ENCODE measurements at places on chromosomes 12 and 14.

DNA sequence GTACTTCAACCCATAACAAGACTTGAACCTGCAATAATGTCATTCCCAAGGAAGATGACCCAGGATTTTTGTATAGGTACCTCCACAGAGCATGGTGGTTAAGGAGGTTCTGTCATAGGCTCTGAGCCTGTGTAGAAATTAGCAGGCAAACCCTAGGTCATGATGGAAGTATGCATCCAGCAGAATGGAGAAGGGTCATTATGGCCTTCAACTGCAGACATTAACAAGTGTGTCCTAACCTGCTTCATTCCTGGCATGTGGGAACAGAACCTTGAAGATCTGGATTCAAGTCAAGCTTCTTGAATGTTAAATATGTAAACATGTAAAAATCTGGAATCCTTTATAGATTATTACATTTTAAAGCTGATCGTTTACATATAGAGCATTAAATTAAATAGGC lies 116.2 kb upstream of the SLC38A4 start:
- no peak for DNase-seq

DNA sequence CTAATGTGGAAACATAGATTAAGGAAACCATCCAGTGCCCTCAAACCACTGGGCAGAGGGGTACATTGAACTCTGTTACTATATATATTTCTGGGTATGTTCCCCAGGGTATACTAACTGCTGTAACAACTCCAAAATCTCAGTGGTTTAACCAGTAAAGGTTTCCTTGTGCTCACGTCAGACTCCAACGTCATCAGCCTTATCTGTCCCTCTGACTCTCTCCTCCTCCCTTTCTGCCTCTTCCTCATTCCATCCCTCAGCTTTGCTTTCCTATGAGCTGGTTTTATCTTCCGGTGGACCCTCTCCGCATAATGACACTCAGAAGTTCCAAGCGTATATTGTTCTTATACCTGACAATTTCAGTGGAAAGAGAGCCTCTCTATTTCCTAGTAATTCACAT lies 21.2 kb upstream of the SMCO2 start:
- DNase-seq, result no peak

- no peak for DNase-seq
These were observed 139.1 kb upstream of the PDZRN4 start for GRCh38 chr12:41049033-41049432.

DNA sequence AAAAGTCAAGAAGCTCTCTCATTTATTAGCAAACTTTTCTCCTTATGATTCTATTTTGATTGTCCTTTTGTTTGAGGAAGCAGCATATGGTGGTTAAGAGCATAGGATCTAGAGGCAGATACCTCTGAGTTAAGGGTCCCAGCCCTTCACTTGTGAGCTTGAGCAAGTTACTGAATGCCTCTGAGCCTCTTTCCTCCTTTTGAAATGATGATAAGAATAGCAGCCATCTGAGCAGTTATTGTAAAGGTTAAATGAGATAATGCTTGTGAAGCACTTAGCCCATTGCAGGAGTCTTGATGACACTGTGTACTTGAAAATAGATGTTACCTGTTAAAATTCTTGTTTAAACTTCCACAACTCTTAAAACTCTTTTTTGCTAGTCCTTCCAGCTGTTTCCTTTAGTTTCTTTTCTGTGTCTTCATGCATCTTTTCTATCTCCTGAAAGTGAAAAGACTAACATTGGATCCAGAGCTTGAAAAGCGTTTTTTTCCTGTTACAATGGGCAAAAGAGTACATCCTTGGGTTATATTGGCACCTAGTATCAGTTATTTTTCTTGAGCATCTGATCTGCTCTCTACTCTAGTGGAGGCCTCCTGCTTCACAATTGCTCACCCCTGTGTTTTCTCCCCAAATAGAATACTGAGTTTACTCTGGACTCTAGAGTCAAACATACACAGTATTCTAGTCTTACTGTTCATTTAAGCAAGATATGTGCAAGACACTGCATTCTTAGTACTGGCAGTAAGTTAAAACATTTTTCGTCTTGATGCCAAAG lies 3.1 kb downstream of the HIF1A start:
- DNase-seq, result no peak

DNA sequence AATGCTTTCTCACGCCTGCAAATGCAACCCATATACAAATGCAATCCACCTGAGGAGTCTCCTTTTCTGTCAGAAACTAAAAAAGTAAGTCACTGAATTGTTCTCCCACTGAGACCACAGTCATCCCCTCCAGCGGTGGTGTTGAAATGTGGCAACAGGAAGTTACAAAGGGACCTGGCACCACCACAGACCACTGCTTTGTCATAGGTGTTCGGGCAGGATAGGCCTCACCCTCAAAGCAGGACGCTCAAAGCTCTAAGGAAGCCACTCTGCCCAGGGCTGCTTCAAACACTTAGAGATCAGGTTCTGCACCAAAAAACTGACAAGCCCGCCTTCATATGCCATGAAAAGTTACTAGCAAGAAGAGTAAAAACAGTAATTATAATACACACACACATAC lies 11.3 kb downstream of the PHLDA1 start:
- peak; percentile 78 for DNase-seq

DNA sequence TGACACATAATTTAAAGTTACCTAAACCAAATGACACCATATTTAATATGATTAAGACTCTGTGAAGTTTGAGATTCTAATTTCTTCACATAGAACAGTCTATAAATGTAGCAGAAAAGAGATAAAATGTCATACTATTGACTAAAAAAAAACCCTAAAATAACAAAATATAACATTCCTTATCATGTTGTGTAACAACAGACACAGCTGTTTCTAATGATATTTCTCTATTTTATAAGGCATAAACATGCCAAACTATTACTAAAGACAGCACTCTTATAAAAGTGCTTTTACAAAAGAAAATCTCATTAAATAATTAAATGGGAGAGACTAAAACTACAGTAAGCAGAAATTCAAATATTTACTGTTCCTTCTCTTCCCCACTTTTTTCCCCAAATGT lies 49.4 kb downstream of the NOVA1 start:
- DNase-seq, result no peak

- DNase-seq, result no peak
These were observed 776 bp downstream of the BMP4 start for GRCh38 chr14:53955671-53956426.

DNA sequence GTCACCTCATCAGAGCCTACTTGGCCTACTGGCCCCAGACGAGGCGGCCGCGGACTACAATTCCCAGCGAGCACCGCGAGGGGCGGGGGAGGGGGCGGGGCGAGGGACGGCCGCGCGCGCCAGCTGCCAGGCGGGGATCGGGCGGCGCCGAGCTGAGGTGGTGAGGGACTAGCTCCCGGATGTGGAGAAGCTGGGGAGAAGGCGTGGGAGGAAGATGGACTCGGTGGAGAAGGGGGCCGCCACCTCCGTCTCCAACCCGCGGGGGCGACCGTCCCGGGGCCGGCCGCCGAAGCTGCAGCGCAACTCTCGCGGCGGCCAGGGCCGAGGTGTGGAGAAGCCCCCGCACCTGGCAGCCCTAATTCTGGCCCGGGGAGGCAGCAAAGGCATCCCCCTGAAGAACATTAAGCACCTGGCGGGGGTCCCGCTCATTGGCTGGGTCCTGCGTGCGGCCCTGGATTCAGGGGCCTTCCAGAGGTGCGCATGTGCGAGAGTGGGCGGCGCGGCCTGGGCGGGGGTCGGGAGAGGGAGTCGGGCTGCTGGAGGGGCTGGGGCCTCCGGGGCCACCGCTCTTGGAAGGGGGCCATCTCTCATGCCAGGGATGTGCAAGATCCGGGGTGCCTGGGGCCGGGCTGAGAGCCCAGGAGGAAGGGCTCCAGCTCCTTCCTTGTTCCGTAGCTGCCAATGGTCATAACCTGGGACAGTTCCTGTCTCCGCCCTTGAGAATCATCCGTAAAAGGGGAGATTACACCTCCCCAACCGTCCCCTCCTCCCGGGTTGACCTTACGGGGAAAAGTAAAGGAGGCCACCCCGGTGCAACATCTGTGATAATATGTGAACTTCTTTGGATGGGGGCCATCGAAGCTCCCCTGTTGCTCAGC lies at the start of gene CMAS:
TSS of gene CMAS (plus strand) at position 129 of the 878 bp plus-strand sequence. CDS start at position 215, 86 bp downstream.
- peak; percentile 72 for DNase-seq

- peak; percentile 22 for DNase-seq
These were observed 40.0 kb downstream of the OSBPL8 start for GRCh38 chr12:76519538-76519937.

DNA sequence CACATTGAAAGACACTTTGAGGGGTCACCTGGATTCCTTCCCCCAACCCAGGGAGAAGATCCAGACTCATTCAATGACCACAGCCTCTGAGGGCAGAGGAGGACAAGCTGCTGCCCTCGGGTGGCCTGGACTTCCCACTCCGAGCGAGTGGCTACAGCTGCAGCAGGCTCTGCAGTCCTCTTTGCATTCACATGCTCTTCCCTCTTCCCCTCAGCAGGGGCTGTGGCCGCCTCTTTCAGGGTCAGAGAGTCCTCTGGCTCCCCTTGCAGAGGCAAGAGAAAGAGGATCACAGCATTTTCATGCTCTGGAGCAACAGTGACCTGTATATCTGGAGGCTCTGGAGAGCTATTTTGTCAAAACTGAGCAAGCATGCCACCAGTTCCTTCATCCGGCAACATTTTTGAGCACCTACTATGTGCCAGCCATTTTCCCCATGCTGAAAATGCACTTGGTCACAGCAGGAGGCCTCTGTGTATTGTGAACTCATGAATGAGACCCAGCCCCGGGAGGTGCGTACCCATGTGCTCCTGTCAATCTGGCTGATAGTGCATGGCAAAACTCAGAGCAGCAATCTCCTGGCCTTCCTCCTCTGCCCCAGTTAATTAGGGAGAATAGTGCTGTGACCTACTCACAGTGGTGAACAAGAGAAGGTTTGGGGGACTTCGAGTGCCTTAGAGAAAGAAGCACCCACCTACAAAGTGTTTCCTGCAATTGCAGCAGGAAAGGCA lies 42.9 kb upstream of the KCNA5 start:
- no peak for DNase-seq

DNA sequence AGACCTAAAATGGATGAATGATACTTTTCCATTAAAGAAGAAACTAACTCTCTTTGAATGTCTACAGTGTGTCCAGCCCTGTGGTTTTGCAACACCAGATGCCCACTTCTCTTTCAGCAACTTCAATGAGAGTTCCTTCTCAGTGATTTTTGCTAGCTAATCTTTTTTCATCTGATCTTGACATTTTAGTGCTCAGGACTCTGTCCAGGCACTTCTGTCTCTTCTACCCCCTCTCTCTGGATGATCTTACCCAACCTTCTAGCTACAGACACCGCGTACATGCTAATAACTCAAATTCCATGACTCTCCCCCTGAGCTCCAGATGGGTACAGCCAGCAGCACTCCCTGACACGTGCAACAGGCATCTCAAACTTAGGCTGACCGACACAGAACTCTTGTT lies 161.1 kb upstream of the FOXN3 start:
- no peak for DNase-seq

DNA sequence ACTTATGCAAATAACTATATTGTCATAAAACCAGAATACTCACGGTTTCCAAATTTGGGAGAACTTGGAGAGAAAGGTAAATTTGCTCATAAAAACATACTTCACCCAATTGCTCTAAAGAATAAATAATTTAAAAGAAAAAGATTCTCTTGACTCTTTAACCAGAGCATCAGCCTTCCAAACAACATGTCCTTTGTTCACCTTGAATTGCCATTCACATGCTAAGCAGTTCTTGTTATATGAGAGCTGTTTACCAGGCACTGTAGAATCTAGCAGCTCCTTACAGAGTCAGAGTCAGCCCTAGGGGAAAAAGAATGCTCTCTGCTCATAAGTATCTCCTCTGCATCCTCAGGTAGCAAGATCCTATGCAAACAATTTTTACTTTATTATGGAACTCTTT lies 10.2 kb downstream of the SLCO1A2 start:
- DNase-seq, result no peak

DNA sequence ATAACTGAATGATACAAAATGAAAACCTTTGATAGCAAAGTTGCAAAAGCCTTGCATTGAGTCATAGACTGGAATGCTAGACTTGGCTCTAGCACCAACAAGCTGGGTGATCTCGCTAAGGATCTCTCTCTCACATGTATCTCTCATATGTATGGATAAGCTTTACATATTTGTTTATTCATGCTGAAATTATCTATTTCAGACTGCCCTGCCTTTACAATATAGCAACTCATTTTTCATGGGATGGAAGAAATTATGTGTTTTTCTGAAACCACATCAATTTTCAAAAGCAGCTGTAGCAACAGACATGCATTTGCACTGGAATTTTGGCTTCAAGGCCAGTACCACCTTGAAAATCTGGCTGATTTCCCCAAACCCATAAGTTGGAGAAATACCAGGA lies 11.4 kb downstream of the RERG start:
- no peak for DNase-seq

DNA sequence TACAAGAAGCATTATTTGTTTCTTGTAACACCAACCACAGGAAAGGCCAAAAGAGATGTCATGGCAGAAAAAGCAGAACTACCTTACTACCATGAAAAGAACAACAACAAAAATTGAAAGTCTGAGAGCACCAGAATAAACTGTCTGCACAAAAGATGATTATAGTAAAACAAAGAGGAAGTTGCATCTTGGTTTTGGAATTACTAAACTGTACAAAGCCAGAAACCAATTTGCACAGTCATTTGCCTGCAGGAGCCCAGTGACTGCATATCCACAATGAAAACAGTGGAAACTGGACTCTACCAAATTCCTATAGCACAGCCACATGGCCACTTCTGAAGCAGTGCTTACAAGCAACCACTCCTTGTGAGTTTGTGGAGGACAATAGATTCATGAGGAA lies 276.2 kb downstream of the SSPN start:
- DNase-seq, result peak; percentile 32

DNA sequence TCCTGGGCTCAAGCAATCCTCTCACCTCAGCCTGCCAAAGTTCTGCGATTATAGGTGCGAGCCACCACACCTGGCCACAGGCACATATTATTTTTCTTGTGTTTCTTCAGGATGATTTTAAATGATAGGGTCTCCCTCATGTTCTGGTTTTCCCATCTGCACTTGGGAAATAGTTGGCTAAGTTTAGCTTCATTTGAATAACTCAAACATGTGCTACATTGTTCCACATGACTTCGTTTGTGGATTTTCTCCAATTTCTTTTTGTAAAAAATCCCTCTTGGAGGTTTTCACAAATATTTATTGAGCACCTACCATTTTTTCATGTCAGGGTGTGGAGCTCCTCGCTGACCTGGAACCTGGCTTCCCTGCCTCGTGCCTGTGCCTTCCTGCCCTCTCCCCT lies 55.2 kb upstream of the GNPNAT1 start:
- no peak for DNase-seq

GRCh38 chr12:22518998-22519397 lies 25.3 kb downstream of the C2CD5 start:
- no peak for DNase-seq

GRCh38 chr14:68865542-68865941 lies 72.7 kb upstream of the ZFP36L1 start:
- no peak for DNase-seq

DNA sequence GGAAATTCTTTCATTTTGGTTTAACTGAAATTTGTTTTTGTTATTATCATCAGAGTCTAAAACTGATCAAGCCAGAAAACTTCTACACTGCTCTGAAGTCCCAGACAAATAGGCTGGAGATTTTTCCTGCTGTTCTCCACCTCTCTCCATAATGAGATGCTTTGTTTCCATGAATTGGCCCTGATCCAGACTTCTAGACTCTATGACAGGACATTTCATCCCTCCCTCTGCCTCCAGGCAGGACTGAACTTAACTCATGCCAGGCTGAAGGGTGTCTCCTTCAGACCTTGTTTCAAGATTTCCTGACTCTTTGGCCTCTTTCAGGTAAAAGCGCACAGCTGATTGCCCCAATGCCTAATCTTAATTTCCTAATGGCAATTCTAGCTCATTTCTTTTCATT lies 69.1 kb upstream of the HOXC13 start:
- DNase-seq, result no peak

- no peak for DNase-seq
These were observed 237.5 kb upstream of the HMGA2 start for GRCh38 chr12:65586796-65587195.
